A549 treated with RU486 at 1 μM for 4 hours (cell line): ENCODE measurements at places on chromosomes 12 and 14. TPM values are rescaled to one million over a fixed set of nuclear protein-coding genes. Genes with fewer than 3 reads are reported as not detected.

Gene PPP1R3E
- total RNA-seq, result 3.5 to 6.1 TPM (median 4.6 TPM) in 5 replicates

Gene DAO
- total RNA-seq, result not detected in 5 replicates

Gene TAS2R30
- not detected in 5 replicates for total RNA-seq

Gene INHBE
- total RNA-seq, result 0.08 to 0.25 TPM (median 0.12 TPM) in 3 of 5 replicates, not detected in the others

Gene ASB8
- 11.6 to 17.6 TPM (median 13.3 TPM) in 5 replicates for total RNA-seq

Gene RFX4
- 0.05 TPM in 1 of 5 replicates, not detected in the others for total RNA-seq

Gene FAR2
- total RNA-seq, result 0.38 TPM in 1 of 5 replicates, not detected in the others

Gene PIK3C2G
- not detected in 5 replicates for total RNA-seq
